ENCODE measurements at places on chromosomes 6 and 20.

- no peak for DNase-seq
These were observed 29.6 kb downstream of the PAK5 start for GRCh38 chr20:9809271-9809670.

GRCh38 chr6:121160276-121160675, 174.0 kb downstream of the TBC1D32 start:
- DNase-seq, result no peak

DNA sequence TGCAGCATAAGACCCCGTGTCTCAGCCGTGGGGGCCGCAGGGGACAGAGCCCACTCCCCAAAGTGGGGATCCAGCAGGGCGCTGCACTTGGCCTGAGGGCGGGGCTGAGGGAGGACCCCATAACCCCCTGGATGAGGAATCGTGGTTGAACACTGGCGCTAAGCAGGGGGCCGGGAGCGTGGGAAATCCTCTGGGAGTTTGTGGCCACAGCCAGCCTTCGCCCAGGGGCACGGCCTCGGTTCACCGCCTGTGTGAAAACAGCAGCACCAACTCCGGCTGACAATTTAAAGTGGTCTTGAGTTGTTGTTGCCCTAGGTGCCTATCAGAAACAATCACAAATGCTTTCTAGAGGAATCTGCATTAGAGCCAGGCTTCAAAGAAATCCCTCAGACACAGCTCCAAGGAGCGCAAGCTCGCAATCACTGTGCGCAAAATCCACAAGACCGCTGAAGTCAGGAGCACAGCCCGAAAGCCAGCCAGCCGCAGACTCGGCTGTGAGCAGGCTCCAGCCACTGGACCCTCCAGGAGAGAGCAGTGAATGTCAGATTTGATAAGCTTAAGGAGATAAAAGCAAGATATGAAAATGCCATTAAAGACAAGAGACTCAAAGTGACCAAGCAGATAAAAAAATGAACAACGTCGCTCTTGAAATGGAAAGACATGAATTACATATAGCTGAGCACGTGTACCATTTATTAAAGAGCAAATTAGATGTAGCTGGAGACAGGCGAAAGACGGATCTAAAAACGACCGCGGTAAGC, 10.9 kb upstream of the RPS6KA2 start:
- peak; percentile 80 for DNase-seq

GRCh38 chr6:148021699-148022098, 320.9 kb upstream of the SASH1 start:
- peak; percentile 40 for DNase-seq

GRCh38 chr6:149941583-149942460, at the start of gene ULBP2:
Gene ULBP2, plus strand, starts transcription at chr6:149942014. Its CDS starts 59 bp downstream, at chr6:149942073.
- peak; percentile 88 for DNase-seq

DNA sequence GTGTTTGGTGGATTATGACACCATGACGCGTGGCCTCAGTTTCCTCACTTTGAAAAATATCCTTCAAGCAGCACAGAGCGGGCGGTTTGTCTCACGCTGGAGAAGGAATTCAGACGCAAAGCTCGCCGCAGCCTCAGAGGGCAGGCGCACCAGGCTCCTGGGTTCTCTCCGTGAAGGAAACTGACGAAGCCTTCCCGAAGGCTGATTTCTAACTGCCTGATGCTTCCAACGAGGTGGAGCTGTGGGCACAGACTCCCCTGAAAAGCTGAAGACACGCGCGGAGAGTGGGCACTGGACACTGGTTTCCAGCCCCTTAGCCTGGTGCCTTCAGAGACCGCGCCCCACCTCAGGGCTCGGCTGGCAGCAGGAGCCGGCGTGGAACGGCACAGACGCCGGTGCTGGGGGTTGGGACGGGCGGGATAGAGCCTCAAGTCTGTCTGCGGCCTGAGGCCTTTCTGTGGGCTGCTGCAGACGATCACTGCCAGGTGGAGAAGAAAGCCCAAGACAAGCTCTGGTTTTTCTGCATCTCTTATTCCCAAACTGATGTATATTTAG, 56.1 kb downstream of the DACT2 start:
- DNase-seq, result no peak

DNA sequence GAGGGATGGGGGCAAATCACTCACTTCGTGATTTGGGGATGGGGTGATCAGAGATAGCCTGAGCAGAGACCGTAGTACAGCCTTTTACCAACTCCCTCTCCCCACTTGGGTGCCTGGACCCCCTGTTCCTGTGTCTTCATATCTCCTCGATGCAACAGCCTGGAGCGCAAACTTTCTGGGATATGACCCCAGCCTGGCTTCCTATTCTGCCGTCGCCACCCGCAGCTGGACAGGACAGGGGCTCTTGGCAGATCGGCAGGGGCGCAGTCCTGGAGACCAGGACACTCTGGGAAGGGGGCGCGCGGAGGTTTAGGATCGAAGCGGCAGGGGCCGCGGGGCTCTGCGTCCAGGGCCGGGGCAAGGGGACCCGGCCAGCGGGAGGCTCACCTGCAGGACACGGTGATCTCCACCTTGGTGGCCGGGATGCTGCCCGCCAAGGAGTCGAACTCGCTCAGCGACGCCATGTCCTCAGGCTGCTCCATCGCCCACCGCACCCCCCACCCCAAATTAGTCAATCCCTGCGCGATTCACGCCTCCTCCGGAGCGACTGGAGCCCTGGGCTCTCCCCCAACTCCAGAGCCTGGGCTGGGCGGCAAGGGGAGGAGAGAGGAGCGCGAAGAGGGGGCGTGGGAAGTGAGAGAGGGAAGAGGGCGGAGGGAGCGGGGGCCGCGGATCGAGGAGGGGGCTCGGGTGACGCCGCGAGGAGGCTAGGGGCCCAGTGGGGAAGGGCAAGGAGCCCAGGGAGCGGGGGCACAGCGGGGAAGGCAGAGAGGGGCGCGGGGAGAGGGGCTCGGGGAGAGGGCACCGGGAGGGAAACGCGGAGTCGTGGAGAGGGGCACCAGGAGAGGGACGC, at the start of gene CPNE5:
TSS of gene CPNE5 (minus strand) at position 549 of the 853 bp plus-strand sequence. CDS start at position 482, 67 bp downstream.
- no peak for DNase-seq

DNA sequence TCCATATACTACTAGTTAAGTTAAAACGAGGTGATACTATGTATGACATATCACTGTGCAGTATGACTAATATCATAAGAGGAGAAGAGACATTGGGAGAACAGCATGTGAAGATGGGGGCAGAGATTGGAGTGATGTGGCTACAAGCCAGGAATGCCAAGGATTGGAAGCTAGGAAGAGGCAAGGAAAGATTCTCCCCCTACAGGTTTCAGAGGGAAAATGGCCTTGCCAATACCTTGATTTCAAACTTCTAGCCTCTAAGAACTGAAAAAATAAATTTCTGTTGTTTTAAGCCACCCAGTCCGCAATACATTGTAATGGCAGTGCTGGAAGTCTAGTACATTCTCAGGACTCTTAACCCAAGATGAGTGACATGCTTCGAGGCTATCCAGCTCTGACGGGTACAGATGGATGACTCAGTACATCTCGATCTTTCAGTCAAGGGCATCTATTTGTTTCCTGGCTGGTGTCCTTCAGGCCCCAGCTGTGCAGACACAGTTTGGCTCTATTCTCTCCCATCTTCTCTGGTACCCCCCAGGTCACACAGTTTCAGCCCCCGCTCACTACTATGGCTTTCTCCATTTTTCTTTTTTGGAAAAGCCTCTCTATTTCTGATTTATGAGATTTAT, 55.5 kb upstream of the THEMIS start:
- no peak for DNase-seq

DNA sequence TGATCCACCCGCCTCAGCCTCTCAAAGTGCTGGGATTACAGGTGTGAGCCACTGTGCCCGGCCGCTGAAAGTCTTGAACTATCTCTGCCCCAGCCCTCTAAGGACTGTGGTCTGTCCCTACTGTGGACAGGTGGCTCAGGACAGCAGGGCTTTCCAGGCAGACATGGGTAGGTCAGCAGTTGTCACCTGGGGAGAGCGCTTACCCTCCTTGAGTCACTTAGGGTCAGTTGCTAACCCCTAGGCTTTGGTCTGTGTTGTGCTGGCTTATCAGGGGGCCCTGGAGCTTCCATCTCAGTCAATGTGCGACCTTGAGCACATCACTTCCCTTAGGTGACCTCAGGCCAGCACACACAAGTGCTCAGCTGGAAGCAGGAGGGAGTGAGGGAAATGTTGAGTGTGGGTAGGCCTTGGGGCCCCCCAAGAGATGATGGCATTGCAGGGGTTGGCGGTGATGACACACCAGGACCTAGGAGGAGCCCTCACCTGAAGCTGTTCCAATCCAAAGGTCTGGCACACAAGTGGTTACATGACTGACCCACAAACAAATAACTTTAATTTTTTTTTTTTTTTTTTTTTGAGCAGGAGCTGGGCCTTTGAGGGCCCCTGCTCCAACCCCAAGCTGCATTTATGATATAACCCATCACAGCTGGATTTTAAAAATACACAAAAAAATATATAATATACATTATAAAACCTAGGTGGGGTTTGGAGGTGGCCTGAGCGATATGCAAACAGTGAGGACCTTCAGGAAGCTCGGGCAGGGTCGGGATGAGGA, 5.1 kb downstream of the RPL10A start:
- no peak for DNase-seq

- no peak for DNase-seq
These were observed 166.1 kb downstream of the CDKAL1 start for GRCh38 chr6:20700375-20700774.

GRCh38 chr20:15071085-15071808, 733.8 kb upstream of the FLRT3 start:
- DNase-seq, result no peak

DNA sequence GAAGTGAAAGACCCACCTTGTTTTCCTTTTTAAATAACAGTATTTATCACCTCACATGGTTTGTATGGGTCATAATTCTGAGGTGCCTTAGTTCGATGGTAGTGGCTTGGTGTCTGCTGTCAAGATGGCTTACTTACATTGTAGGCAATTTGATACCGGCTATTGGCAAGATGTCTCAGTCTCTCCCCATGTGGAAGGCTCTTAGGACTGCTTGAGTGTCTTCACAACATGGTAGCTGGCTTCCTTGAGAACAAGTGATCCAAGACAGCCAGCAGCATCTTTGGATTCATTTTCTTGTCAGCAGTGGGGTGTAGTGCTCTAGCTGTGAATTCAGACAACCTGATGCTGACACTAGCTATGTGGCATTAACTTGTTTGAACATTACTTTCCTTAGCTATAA, 70.1 kb downstream of the CBFA2T2 start:
- DNase-seq, result no peak

DNA sequence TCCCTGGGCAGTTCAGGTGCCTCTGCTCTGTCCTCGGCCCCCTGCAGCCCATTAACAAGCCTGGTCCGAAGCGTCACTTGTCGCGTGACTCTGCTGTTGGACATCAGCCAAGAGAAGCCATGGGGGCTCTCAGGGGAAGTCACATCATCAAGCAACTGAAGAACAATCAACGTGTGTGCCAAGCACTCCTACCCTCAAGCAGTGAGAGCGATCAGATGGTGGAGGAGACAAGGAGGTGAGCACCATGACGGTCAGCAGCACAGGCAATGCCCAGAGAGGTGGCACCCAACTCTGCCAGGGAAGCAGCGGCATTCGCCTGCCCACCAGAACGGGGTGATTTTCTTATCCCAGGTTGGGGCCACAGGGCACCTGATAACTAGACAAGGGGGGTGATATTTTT, 132.7 kb downstream of the AGPAT4 start:
- DNase-seq, result no peak

DNA sequence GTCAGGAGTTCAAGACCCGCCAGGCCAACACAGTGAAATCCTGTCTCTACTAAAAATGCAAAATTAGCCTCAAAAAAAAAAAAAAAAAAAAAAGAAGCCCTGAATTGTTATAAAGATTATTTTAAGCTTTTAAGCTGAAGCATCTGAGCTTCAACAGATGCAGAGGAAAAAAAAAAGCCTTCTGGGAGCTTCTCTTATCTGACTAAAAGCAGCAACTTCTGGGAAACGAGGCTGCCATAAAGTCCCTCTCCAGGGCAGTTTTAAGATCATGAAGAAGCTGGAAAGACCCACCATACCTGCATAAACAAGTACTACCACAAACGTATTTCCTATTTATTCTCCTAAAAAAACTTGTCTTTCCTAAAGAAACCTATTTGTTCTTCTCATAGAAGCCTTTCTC, 3.6 kb downstream of the SERINC3 start:
- DNase-seq, result no peak

- peak; percentile 91 for DNase-seq
These were observed 122.1 kb downstream of the LRRC1 start for GRCh38 chr6:53916804-53917463.

DNA sequence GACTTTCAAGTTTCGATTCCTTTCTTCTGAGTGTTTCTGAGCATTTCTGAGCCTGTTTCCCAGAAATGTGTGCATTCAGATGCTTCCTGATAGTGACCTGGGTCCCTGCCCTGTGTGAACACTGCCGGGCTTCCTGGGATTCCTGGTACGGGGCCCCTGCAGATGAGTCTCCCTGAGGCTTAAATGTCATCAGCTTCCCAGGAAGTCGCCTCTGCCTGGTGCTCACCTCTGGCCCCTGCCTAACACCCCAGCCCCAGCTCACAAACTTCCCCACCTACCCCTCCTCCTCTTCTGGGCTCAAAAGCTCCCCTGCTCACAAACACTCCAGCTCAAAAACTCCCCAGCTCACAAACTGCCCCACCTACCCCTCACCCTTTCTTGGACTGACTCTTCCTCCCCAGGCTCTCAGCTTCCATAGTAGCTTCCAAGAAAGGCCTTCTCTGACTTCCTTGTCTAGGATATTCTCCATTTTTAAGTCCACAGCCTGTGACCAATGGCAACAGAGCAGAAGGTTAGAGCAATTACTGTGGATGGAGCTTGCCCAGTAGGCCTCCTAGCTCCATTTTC, 42.0 kb downstream of the TGM2 start:
- no peak for DNase-seq

GRCh38 chr20:9454791-9455190, 59.6 kb upstream of the LAMP5 start:
- DNase-seq, result peak; percentile 17

DNA sequence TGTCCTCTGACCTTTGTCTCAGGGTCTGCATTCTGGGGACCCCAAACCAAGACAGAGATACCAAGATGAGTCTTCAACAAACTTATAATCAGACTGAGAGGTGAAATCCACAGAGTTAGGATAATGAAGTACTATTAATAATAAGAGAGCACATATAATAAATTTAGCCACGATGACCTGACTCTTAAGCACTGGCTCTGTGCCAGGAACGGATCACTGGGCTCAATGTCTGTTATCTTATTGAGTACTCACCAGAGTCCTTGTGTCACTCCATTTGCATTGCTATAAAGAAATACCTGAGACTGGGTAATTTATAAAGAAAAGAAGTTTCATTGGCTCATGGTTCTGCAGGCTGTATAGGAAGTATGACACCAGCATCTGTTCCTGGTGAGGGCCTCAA, 18.9 kb upstream of the ITPR3 start:
- no peak for DNase-seq

DNA sequence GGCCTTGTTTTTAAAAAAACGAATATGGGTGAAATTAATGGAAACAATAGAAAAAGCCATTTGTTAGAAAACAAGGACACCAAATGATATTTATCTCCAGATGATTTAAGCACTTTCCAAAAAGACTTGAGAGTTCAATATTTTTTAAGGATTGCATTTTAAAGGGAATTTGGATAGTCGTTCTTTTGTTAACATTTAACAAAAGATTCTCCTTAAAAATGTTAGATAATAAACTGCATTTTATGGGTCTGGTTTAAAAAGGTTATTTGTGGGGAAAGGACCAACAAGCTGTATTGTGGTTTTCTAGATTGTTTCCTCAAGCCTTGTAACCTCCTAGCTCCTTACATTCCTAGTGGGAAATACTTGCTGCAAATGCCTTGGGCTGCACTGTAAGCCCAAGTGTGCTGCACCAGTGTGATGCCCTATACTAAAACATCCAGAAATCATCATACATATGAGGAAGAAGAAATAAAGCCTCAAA, 1.5 kb upstream of the PHIP start:
- DNase-seq, result peak; percentile 56

All from renal cortical epithelial cell (primary cell).